ENCODE measurements at places on chromosomes 12 and 14.

GRCh38 chr14:23307146-23307530 is 505 bp downstream of the BCL2L2 start:
- DNase-seq = no peak

- DNase-seq = no peak
Observed at GRCh38 chr14:43525658-43526057, 981.4 kb downstream of the FSCB start.

GRCh38 chr14:35052637-35053036 is 6.6 kb downstream of the FAM177A1 start:
- no peak for DNase-seq

DNA sequence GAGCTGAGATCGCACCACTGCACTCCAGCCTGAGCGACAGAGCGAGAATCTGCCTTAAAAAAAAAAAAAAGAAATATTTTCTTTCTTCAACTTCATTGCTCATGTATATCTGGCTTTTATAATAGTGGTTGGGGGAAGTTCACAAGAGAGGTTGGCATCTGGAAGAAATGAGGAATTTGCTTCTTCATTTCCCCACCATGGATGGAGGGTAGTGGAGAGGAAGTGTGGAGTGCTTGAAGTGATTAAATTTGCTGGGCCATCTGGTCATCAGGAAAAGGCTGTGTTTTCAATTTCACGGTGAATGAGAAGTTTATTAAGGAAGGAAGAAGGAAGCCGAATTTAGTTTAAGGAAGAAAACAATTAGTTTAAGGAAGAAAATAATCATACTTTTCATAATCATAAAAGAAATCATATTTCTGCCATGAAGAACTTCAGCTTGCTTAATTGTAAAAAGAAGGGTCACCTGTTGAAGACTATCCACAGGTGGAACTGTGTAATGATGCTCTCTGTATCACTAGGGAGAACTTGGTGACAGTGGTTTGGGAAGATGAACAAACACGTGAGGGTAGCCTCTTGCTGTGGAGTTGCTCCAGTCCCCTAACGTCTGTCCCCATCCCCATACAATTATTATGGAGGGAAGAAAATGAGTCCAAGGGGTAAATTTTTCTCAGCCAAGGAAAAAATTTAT is 197.3 kb upstream of the ARHGAP5 start:
- no peak for DNase-seq

DNA sequence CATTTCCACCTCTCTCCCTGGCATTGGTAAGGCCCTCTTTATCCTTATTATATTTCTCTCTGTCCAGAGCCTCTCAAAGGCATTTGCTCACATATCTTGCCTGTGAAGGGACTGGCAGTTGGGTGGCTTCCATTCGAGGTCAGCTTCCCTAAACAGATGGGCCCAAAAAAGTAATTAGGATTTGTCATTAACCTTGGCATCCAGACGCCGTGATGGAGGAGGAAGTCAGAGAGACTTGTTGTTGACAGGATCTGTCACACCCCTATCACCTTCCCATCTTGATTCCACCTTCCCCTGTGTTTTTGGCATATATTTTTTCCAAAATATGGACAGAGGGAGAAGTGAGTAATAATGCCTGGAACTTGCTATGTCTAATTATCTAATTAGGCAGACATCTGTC is 54.0 kb upstream of the OAS1 start:
- no peak for DNase-seq
